ENCODE measurements at places on chromosomes 4 and X.

DNA sequence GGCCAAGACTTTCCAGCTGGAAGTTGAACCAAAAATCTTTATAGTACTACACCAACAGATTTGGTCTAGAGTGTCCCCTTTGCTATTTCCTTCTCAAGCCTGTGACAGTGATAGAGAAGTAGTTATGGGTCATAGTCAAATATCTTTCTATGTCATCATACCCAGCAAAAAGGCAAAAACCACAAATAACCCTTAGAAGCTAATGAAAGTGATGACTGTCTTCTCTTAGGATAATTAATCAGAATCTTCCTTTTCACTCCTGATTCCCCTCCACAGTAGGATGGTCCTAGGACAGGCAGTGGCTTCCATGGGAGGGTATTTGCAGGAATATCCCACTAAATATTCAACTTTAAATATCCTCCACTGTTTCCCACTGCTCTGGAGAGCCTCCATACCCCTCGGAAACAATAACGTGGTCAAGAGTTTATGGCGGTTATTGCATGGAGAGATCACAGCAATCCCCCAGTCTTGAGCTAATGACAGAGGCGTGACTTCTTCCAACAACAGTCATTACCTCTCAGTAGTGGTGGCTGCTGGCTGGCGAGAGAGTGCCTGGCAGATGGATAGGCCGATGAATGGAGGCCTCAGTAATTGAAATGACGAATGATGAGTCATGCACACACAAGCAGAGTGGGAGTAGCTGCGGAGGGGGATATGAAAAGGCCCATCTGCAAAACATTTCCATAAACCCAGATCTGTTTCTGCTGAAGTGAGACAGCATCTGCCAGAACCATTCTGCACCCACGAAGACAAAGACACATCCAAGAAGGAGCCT is 154.9 kb downstream of the STK32B start:
- no peak for DNase-seq

DNA sequence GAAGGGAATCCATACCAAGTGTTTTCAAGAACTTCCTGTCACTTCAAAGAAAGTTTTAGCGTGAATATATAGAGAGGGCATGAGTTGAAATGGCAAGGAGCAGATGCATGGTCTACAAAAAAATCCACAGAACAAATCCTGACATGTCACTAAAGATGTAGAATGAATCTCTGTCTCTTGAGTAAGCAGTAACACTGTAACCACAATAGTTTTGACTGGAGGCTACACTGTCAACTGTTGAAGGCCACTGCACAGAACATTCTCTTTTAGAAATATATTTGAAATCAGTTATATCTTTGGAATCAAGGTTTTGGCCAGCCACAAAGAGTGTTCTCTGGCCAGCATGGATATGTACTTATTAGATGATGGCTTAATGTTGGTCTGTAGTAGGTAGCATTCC is 83.8 kb downstream of the VCX3B start:
- DNase-seq = no peak

DNA sequence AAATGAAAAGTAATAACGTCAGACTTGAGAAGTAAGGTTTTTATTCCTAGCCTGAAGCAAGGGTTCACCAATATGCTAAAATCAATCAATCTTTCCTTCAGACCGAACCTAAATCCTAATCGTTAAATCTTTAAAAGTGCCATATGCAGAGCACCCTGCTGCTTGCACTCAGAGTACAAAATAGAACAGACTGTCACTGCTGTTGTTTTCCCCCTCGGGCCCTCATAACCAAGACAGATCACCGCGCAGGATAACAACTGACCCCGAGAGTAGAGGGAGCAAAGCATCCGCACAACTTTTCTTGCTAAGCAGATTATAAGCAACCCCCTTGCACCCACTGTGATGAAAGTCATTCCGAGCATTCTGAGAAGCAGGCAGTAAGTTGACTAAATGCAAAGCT is 550.9 kb upstream of the NDST4 start:
- DNase-seq = no peak

GRCh38 chr4:1337376-1337831 is 9.6 kb upstream of the UVSSA start:
- no peak for DNase-seq

DNA sequence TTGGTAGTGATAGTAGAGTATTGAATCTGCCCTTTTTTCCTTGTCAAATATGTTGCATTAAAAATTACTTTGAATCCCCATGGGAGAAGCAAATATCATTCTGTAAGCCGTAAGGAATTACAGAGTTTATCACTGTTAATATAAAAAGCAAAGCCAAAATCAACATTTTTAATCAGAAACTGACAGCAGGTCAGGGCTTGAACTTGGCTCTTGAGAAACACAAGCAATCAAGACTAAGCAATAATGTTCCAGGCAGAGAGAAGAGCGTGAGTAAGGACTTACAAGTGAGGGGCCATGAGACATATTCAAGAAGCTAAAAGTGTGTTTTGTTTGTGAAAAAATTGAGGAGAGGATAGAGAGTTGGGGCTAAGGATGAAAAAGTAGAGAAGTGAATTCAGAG is 68.2 kb downstream of the ARHGAP6 start:
- no peak for DNase-seq

DNA sequence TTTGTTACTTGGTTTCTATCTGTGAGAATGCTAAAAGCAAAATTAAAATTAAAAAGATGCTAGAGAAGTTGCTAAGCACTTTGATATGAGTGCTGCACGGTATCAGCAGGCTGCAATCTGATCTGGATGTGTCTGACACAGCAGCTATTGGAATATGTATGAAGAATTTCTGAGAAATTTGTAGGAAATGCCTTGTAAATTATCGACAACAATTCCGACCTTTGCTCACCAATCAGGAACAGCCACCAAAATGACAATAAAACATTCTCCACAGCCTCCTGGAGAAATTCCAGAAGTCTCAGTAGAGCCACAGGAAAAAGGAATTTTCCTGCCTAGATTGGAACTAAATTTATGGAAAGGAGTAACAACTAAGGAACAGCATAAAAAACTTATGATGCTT is 82.5 kb downstream of the TIGD2 start:
- no peak for DNase-seq

- DNase-seq = no peak
Observed at GRCh38 chrX:43657671-43658070, 1.6 kb downstream of the MAOA start.

Measured in stimulated activated CD4-positive, alpha-beta T cell treated with anti-CD3 and anti-CD28 coated beads, Interleukin-1b, Interleukin-23, amount 100 ng/mL, for 1 hour (primary cell).